M059J (cell line): ENCODE measurements at places on chromosomes 16 and 17.

GRCh38 chr16:72680732-72681131 lies 367.2 kb downstream of the ZFHX3 start:
- no peak for DNase-seq

- no peak for DNase-seq
Measured at GRCh38 chr16:55622272-55622671, 33.5 kb upstream of the SLC6A2 start.

DNA sequence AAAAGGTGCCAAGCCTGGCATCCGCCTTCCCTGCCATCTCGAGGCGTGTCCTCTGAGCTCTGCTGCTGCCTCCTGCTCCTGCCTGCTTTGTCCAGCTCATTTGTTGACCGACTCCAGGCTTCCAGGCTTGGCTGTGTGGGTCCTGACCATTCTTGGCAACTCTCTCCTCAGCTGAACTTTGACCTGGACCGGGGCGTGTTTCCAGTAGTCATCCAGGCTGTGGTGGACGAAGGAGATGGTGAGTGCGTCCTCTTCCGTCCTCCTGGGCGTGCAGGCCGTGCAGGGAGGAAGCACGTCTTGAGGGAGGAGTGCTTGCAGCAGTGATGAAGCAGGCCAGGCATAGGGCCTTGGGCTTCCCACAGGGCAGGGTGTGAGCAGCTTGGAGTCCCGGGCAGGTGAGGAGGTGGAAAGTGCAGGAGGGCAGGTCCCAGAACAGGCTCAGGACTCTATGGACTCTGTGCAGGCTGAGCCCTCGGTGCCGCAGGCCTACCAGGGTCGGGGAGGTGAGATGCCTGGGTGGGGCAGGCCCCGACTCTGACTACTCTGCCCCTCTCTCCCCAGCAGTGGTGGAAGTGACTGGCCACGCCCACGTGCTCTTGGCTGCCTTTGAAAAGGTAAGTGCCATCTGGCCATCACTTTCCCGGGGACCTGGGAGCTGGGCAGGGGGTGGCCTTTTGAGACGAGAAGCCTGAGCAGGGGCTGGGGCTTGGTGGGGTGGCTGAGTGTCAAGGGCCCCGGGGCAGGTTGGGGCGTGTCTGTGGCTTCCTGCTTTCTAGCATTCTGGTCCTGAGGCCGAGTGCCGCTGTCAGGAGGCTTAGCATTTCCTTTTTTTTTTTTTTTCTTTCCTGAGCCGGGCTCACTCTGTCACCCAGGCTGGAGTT lies 28.6 kb upstream of the NUDT16L1 start:
- DNase-seq = no peak

DNA sequence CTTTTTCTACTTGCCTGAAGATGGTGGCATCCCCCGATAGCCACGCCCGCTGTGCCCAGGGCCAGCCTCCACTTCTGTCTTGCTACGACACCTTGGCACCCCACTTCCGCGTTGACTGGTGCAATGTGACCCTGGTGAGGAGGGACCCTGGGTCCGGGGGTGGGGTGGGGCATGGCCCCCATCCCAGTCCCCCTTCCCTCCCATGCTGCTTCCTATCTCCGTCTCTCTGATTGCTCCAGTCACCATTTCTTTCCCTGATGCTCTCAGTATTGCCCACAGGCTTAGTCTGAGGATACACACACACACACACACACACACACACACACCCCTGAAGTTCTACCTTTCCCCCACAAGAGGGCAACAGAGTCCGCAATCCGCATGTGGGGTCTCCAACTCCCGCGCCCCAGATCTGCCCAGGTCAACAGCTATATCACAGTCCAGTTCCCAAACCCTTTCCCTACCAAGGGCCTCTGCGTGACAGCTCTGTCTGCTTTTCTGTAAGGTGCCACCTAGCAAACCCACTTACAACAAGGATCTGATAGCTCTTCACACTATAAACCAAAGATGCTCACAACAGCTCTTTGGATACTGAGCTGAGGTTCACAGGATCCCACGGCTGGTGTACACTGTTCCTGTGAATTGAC lies 3.4 kb downstream of the SGCA start:
- DNase-seq = peak; percentile 59

- peak; percentile 18 for DNase-seq
Measured at GRCh38 chr17:19630661-19631060, 17.9 kb upstream of the ALDH3A2 start.

GRCh38 chr17:3718201-3718600 lies 5.5 kb upstream of the HASPIN start:
- no peak for DNase-seq

DNA sequence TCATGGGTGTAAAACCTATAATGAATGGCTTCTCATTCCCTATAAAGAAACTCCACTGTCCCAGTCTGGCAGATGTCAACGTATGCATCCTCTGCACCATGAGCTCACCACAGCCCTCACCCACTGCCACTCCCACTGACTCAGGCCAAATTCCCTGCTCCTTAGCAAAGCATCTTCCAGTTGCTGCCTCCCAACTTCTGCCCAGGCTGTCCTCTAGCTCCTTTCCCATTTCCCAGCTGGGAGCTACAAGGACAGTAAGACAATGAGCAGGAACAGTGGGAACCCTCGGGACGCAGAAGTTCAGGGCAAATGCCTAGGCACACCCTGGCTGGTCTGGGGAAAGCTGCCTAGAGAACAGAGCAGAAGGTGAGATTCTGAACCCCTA lies 9.1 kb upstream of the THAP11 start:
- DNase-seq = peak; percentile 60

- peak; percentile 59 for DNase-seq
Measured at GRCh38 chr17:29566473-29567303, at the start of gene ABHD15. Gene ABHD15, minus strand, starts transcription at chr17:29567037. Its CDS starts 71 bp downstream, at chr17:29566966.

DNA sequence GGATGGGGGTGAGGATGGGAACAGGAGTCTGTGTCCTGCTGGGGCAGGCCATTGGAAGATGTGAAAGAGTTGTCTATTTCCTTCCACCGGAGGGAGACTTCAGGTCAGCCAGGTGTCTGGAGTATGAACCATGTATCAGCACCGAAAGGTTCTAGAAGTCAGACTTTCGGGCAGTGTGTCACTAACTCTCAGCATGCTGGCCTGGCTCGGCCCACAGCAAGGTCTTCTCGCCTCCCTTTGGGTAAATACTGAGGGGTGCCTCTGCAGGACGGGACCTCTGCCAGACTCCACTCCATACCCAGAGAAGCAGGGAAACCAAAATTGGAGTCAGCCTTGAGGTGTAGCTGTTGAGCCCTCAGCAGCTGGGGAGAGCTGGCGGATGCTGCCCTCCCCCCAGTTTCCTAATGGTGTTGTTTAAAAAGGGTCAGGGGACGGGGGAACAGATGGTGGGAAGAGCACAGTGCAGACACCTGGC lies 507 bp downstream of the CIITA start:
- no peak for DNase-seq

DNA sequence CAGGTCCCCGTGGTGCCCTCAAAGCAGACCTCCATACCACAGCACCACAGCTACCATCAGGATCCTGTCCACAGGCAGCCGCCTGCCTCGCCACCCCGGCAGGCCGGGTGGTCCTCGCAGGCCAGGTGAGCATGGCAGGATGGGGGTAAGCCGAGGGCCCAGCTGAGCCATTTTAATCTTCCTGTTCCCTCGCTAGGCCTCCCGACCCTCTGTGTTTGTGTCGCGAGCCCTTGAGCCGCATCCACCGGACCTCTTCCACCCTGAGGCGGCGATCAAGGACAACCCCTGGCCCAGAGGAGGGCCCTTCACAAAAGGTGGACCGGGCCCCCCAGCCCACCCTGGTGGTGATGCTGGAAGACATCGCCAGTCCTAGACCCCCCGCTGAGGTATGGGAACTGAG lies 2.0 kb downstream of the PRR14 start:
- no peak for DNase-seq

- DNase-seq = no peak
Measured at GRCh38 chr16:47728205-47728604, 267.1 kb downstream of the PHKB start.

DNA sequence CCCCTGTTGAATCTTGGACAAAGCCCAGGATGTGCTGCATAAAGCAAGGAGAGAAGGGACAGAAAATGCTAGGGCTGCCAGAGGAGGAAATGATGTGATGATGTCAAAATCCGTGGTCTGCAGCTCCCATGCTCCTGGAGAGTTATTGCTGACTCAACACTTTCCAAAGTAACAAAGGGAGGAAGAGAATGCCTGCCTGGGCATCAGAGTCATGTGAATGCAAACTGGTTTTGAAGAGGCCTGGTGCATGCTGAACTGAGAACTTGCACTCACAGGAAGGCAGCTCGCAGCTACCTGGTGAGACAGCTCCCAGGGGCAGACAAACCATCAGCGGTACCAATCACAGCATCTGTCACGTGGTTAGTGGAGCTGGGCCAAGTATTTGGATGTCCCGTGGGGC lies 2.8 kb downstream of the MARVELD3 start:
- DNase-seq = peak; percentile 51

DNA sequence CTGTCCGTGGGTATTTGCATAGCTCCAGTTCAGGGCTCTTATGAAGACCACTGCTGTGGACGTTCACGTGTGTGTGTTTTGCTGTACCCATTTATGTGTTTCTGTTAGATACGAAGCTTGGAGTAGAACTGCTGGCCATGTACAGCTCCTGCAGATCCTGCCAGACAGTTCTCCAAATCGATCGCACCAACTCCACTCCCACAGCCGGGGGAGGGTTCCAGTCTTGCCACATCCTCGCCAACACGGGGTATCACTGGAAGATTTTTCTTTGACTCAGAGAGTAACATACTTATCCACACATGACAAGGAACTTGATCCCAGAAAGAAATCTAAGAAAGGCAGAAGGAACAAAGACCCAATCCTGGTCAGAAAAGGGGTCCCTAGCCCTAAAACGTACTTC lies 37.4 kb downstream of the TMEM186 start:
- DNase-seq = no peak

- DNase-seq = no peak
Measured at GRCh38 chr16:86376837-86377236, 133.5 kb upstream of the FOXF1 start.

GRCh38 chr17:44995436-44996001 lies 27.4 kb upstream of the C1QL1 start:
- DNase-seq = no peak

- no peak for DNase-seq
Measured at GRCh38 chr17:38430316-38430715, 2.1 kb downstream of the ARHGAP23 start.

DNA sequence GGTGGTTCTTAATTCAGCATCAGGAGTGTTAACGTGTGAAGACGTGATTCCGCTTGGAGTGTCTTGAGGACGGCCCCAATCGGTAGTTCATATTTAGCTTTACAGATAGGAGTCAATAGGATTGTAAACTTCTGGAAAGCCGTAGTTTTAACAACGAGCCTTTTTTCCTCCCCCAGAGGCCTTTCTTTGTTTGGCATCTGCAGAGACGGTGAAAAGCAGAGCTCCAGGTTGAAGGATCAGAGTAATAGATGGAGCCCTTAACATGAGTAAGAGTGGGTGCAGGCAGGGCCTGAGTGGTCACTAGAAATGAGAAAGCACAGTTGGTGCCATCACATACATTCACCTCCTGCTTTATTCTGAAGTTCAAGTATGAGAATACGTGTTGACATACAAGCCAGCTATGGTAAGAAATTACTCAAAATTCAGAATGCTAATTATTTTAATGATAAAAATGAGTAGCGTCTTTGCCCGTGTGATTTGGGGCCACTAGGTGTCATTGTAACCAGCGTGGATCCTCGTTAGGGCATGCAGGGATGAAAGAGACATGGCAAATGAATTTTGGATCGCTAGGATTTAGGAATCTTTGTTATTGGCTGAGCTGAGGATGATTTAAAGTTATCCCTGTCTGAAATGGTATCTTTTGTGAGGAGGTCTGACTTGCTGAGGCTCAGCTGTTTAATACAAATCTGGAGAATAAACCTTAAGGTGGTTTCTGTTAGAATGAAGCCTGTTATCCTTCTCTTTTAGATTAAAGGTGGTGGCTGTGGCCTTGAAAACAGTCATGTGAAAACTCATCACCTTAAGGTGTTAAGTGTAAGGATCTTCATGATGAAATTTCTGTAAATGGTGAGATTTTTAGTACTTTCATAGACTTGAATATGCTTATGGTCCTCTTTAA lies 18.6 kb downstream of the PRCD start:
- DNase-seq = peak; percentile 44

DNA sequence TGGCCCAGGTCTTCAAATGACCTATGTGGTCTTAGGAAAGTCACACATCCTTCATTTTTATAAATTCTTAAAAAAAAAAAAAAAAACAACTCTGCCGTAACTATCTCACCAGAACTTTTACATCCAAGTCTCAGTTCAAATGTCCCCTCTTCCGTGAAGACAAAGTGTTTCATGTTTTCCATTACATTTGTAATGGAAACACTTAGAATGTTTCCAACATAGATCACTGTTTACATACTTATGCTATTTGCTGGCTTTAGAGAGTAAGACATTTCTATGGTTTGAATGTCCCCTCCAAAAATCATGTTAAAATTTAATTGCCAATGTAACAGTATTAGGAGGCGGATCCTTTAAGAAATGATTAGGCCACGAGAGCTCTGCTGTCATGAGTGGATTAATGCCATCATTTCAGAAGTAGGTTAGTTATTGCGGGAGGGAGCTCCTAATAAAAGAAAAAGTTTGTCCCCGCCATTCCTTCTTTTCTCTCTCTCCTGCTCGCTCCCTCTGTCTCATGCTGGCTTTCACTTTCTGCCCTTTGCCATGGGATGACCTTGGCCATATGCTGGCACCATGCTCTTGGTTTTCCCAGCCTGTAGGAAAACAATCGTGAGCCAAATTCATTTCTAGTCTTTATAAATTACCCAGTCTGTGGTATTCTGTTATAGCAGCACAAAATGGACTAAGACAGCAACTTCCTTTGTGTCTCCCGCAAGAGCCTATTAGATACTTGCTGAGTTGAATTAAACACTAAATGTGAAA lies 887.8 kb upstream of the SOX9 start:
- DNase-seq = no peak

DNA sequence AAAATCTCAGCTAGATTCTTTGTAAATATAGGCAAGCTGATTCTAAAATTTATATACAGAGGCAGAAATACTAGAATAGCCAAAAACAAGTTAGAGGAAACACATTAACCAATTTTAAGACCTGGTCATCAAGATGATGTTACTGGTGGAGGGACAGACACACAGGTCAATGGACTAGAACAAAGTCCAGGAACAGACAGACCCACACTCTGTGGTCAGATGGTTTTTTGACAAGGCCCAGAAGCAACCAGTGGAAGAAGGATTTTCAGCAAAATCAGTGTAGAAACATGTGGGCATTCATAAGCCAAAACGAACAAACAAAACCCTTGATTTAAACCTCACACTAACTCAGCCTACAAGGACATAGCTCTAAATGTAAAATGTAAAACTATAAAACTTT lies 99.7 kb upstream of the METRNL start:
- no peak for DNase-seq

GRCh38 chr17:16975744-16976625 lies 4.1 kb upstream of the TNFRSF13B start:
- no peak for DNase-seq

DNA sequence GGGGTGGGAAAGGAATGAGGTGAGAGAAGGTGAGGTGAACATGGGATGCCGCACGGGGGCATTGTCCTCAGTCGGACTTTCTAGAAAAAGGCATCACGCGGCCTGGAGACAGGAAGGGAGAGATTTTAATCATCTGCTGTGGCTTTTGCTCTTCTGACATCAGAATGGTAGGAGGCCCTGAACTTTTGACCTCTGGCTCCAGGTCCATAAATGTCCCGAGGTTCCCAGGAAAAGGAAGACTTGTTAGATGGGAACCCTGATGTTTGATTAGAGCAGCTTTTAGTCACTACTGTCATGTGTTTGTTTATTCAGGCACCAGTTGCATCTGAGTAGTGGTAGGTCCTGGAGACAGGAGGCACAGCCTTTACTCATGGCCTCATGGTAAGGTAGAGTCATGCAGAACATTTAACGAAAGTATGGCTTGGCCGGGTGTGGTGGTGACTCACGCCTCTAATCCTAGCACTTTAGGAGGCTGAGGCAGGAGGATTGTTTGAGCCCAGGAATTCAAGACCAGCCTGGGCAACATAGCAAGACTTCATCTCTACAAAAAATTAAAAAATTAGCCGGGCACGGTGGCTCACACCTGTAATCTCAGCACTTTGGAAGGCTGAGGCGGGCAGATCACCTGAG lies 203.1 kb downstream of the MSI2 start:
- peak; percentile 98 for DNase-seq
